Left renal cortex interstitium (tissue), 4 donors: ENCODE measurements at places on chromosomes 5 and 9.

DNA sequence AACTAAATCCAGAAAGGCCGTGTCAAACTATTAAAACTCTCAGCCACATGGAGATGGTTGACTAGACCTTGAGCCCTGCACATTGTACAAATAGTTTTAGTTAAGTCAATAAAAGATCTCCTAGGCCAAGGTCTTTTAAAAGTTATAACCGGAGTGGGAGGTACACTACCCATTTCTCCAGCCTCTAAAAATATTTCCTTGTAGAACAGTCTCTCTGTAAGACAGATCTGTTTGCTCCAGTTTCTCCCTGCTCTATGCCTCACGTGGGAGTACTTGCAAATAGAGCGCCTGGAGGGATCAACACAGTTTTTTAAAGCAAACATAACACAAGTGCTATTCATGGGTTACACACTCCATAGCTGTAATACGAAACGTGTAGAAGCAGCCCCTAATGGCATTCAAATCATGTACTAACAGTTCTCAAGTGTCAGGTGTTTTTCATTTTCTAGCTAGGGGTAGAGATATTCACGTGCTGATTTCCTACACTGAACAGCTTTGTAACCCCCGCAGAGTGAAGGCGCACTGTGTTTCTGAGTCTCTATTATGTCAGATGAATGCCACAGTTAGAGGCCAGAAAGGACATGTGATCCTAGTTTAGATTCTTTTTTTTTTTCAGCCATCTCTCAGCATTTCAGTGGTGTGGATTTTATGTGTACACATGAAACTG is 703.4 kb upstream of the GRAMD2B start:
- DNase-seq, result peak; percentile 48

DNA sequence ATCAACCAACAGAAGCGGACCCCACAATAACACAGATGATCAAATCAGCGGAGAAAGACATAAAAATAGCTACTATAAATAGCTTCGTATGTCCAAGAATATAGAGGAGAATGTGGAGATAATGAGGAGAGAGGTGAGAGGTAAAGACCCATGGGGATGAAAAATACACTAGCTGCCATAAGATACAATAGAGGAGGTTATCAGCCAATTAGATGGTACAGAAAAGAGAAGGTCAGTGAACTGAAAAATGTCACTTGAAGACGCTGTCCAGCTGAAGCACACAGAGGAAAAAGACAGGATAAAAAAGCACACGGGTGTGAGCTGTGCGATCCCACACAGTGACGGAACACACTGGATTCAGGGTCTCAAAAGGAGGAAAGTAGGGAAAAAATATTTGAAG is 73.4 kb downstream of the OLFM1 start:
- no peak for DNase-seq

GRCh38 chr9:83271665-83272071 is 208.7 kb upstream of the RASEF start:
- no peak for DNase-seq

GRCh38 chr5:142674531-142675469 is 11.1 kb downstream of the FGF1 start:
- DNase-seq, result no peak

- DNase-seq, result no peak
These were observed 89.6 kb downstream of the ASTN2 start for GRCh38 chr9:117325110-117325731.

GRCh38 chr9:121609822-121610637 is 41.4 kb upstream of the DAB2IP start:
- no peak for DNase-seq

GRCh38 chr9:71303351-71303750 is 181.9 kb upstream of the TRPM3 start:
- DNase-seq, result no peak

DNA sequence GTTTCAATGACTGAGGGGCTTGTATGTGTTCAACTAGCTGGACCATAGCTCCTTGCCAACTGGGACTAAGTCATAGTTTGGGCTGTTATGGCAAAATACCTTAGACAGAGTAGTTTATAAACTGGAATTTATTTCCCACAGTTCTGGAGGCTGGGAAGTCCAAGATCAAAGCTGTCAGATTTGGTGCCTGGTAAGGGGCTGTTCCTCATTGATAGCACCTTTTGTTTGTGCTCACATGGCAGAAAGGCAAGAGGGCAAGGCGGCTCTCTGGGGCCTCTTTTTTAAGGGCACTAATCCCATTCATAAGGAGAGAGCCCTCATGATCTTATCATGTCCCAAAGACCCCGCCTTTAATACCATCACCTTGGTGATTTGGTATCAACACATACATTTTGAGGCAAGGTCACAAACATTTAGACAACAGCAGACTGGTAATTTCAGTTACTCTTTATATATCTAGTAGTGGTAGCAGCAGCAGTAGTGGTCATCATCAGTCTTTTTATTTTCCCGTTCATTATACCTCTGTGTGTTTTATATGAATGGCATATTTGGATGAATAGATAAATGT is 477.0 kb downstream of the CCDC171 start:
- no peak for DNase-seq

GRCh38 chr9:91033270-91033669 is 231.7 kb downstream of the SYK start:
- DNase-seq, result no peak

DNA sequence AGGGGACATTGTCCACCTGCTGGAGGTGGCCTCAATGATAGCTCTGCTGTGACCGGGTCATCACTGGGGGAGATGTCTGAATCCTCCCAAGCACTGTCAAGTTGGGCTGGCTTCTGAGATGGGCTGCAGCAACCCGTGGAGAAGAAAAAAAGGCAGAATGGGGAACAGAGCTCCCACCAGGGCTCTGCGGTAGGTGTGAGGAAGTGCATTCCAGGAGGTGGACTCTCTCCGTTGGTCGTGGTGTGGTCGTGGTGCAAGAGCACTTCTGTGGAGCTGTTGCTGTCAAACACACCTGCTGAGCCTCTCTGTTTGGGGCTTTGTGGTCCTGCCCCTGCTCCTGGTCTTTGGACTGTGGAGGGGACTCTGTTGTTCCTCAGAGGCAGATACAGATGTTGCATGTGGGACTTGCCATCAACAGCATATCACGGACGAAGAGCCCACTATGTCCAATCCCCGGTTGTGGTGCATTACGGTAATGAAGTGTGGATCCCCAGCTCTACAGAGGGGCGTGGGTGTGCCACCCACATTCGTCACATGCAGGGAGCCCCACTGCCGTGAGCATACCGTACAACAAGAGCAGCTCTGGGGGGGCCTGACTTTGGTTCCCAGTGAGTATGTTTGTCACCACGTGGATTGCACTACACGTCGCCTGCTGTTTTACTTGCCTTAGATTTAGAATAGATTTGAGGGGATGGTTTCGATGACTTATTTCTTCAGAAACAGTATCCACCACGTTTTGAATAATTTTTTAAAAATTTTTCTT is 36.0 kb upstream of the PITX1 start:
- DNase-seq, result no peak

DNA sequence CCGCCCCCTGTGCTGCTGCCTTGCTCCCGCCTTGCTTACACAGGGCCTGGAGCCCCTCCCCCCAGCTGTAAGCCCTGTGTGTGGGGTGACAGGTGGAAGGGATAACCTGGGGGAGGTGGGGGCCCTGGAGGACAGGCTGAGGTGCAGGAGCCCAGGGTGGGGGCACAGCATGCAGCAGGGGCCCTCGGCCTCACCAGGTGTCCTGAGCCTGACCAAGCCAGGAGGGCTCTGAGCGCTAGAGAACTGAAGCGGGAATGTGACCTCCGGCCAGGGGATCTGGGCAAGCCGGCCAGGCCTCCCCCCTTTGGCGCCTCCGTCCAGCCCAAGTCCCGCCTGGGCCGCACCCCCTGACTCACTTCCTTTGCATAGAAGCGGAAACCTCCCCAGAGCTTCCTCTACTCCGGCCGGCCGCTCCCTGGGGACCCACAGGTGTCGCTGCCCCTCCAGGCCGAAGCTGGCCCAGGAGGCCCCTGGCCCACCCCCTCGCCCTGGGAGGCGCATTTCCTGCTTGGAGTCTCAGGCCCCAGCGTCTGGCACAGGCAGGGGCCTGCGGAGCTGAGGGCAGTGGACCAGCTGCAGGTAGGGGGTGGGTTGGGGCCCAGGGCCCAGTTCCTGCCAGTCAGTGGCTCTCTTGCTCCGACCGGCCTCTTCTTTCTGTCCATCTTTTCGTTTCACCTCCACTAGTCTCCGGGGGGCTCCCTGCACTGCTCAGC is at the start of gene TOR4A:
Gene TOR4A, plus strand, starts transcription at position 398 of the 713 bp plus-strand sequence. CDS start 964 bp downstream, outside the sequence.
- DNase-seq, result peak; percentile 61

GRCh38 chr5:34914671-34915138 is 599 bp downstream of the RAD1 start:
- DNase-seq, result no peak

- no peak for DNase-seq
These were observed 24.2 kb downstream of the LRRTM2 start for GRCh38 chr5:138850865-138851435.

DNA sequence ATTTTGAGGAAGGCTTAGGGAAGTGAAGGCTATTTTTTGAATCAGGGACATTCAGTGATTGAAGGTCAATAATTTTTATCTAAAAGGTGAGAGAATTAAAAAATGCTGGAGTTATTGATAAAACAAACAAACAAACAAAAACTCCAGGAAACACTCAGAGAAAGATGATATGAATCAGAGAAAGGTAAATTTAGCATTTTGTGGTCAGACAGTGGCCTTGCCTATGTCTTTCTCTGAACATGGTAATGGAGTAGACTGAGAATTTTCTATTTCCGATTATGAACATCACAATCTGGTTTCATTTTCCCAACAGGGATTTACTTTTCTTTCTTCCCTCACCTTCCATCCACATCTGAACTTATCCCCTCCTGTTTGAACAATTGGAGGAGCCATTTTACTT is 353.6 kb upstream of the RIOK2 start:
- DNase-seq, result no peak

GRCh38 chr5:41841325-41841724 is 28.9 kb downstream of the OXCT1 start:
- DNase-seq, result no peak

DNA sequence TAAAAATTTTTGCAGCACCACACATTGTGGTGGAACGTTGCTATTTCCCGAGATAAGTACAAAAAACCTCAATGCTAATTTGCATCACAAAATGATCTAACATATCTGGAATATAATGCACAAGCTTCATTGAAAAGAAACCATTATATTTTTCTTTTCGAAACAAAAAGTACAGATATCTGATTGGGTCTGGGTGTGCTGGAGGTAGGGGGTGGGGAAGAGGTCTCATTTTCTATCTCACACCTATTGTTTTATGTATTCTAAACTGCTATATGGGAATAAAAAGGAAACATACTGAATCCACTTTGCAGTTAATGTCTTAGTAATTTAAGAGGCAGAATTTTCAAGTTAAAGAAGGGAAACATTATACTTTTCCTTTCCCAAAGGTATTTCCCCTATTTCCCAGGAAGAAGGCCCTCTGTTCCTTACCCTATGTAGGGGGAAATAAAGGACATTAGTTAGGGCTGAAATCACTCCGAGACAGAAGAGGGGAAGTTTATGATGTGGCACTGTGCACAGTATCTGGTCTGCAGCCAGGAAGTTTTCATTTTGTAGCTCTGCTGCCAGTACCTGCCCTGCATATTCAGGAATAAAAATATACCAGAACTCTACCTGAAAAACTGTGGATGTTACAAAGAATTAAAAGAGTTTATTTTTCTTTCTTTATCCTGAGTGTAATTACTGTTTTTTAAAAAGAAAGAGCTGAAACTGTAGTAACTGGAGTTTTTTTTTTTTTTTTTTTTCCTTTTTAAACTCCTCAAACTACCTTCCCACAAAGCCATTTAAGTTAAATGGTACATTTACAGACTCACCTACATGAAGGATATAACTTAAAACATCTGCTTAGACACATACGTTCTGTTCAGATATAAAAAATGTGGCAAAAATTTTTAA is 7.4 kb downstream of the MEF2C start:
- DNase-seq, result no peak

DNA sequence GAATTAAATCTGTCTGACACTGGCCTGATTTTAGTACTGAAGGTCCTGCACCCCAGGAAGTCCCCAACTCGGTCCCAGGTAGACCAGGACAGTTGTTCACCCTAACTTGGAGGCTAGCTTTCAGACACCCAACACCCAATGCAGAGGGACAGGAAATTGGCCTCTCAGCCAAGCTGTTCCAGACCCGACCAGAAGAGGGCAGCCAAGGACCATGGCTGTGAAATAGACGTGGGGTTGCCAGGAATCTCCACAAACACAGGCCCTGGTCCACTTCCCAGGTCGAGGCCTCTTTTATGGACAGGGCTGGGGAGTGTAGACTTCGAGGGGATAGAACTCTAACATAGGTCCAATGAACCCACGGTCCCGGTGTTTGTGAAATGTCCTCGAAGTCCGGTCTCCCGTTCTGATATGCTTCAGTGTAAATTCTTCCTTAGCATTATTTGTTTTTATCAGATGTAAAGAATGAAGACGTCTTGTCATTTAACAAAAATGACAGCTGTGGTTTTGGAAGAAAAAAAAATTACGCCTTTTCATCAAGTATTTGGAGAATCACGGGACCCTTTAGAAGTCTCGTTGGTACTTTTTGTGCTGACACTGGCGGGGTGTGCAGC is 260.3 kb upstream of the ADAMTS16 start:
- DNase-seq, result peak; percentile 48

DNA sequence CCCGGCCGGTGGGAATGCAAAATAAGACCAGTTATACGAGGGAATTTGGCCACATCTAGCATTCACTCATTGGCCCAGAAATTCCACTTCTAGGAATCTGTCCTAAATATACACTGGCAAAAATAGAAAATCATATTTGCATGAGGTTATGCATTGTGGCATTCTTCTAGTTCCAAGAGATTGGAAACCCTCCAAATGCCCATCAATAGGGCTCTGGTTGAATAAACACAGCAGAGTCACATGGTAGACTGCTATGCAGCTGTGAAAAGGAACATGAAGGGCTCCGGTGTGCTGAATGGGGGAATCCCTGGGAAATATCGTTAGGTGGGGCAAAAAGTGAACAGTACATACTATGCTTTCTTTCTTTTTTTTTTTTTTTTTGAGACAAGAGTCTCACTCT is 36.8 kb downstream of the PTGES start:
- no peak for DNase-seq

- DNase-seq, result no peak
These were observed 280.4 kb downstream of the CAAP1 start for GRCh38 chr9:26612211-26612610.

DNA sequence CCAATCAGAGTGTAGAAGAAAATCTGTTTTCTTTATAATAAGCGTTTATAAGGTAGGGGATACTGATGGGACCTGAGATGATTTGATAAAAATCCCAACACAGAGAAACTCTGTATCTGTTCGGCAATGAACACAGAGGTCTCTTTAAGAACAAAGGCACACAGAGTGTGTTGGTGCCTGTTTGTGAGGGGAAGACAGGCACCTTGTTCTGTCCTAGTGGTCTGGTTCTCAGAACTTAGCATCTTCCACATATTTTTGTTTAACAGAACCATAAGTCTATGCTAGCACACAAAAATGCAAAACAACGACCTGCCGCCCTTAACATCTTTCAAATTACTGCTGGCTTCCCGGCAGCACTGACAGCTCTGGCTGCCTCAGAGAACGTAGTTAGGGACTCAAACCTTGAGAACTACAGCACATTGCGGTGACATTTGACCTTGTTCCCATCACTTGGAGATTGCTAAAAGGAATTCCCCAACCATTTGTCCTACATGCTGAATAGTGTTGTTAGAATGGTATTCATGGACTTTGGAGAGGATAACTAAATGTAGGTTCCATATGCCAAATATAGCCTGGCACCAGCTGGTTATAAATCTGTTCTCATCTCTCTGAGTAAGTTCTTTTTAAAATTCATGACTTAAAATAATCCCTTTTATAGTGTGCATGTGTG is 871.7 kb upstream of the TYRP1 start:
- DNase-seq, result no peak

GRCh38 chr5:36875051-36875789 is 1.3 kb upstream of the NIPBL start:
- DNase-seq, result peak; percentile 35

GRCh38 chr9:15578714-15579113 is 25.9 kb downstream of the CCDC171 start:
- DNase-seq, result no peak
